ENCODE measurements at places on chromosomes 13 and 19. TPM values are rescaled to one million over a fixed set of nuclear protein-coding genes. Genes with fewer than 3 reads are reported as not detected.

- H3K27me3 ChIP-seq: no peaks in the 10 kb centered on the region
- peak; percentile 35 for DNase-seq
- H3K27ac ChIP-seq: no peak overlapping the region
- peaks cover 27% of the 10 kb centered on the region for H3K36me3 ChIP-seq
Measured at GRCh38 chr19:17103177-17103576, 27.6 kb downstream of the MYO9B start.

The PLPP2 gene
- 0.41 TPM for total RNA-seq

DNA sequence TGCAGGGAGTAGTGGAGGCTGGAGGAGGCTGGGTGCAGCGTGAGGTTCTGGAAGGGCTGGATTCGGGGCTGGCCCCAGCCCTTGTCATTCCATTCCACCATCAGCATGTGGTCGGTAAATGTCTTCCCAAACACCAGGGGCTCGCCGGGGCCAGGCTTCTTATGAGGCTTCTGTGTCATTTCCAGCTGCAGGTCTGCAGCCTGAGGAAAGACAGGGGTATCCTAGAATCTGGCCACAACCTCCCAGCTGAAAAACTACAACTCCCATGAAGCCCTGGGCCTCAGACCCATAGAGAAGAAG, 4.4 kb downstream of the BCAT2 start:
- H3K27me3 ChIP-seq: no peaks in the 10 kb centered on the region
- no peak overlapping the region for H3K4me3 ChIP-seq
- no peak overlapping the region for H3K27ac ChIP-seq

DNA sequence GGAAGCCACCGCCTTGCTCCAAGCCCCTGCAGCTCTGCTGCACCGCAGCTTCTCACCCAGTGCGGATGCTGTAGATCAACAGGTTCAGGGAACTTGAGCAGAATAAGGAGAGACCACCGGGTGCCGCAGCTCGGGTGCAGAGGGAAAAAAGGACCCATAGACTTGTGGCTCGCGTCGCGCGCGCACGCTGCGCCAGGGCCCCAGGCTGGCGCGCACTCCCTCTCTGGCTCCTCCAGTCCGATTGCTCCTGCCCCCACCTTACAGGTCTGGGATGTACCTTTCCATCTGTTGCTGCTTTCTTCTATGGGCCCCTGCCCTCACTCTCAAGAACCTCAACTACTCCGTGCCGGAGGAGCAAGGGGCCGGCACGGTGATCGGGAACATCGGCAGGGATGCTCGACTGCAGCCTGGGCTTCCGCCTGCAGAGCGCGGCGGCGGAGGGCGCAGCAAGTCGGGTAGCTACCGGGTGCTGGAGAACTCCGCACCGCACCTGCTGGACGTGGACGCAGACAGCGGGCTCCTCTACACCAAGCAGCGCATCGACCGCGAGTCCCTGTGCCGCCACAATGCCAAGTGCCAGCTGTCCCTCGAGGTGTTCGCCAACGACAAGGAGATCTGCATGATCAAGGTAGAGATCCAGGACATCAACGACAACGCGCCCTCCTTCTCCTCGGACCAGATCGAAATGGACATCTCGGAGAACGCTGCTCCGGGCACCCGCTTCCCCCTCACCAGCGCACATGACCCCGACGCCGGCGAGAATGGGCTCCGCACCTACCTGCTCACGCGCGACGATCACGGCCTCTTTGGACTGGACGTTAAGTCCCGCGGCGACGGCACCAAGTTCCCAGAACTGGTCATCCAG, 964 bp downstream of the PCDH17 start:
- peaks cover 71% of the 10 kb centered on the region for H3K27me3 ChIP-seq
- peaks cover 48% of the 10 kb centered on the region for H3K4me1 ChIP-seq
- peaks cover 10% of the 10 kb centered on the region for H3K36me3 ChIP-seq
- peak overlapping the region; percentile 57 for H3K4me3 ChIP-seq
- no peak for DNase-seq

GRCh38 chr19:41334793-41335192, 18.9 kb downstream of the TGFB1 start:
- peaks cover 34% of the 10 kb centered on the region for H3K4me1 ChIP-seq
- peak overlapping the region; percentile 56 for H3K27ac ChIP-seq
- no peak for DNase-seq
- no peak overlapping the region for H3K4me3 ChIP-seq

The ZNF285 gene
- total RNA-seq: 0.67 TPM

GRCh38 chr13:50365408-50366391, 350.5 kb downstream of the KCNRG start:
- no peak overlapping the region for H3K4me3 ChIP-seq
- no peaks in the 10 kb centered on the region for H3K36me3 ChIP-seq
- peak; percentile 62 for DNase-seq
- peaks cover 38% of the 10 kb centered on the region for H3K4me1 ChIP-seq

GRCh38 chr13:46481166-46481565, 71.8 kb upstream of the LRCH1 start:
- DNase-seq: no peak
- H3K27me3 ChIP-seq: no peaks in the 10 kb centered on the region
- peaks cover 1% of the 10 kb centered on the region for H3K36me3 ChIP-seq
- no peak overlapping the region for H3K27ac ChIP-seq

The B3GLCT gene
- 1.5 TPM for total RNA-seq

The MYPOP gene
- 4.5 TPM for total RNA-seq

The PSG2 gene
- not detected for total RNA-seq

- peak overlapping the region; percentile 84 for H3K4me3 ChIP-seq
- H3K36me3 ChIP-seq: peaks cover 29% of the 10 kb centered on the region
- H3K4me1 ChIP-seq: peaks cover 40% of the 10 kb centered on the region
- H3K27me3 ChIP-seq: no peaks in the 10 kb centered on the region
Measured at GRCh38 chr19:55383279-55384130, 587 bp downstream of the TMEM238 start.

DNA sequence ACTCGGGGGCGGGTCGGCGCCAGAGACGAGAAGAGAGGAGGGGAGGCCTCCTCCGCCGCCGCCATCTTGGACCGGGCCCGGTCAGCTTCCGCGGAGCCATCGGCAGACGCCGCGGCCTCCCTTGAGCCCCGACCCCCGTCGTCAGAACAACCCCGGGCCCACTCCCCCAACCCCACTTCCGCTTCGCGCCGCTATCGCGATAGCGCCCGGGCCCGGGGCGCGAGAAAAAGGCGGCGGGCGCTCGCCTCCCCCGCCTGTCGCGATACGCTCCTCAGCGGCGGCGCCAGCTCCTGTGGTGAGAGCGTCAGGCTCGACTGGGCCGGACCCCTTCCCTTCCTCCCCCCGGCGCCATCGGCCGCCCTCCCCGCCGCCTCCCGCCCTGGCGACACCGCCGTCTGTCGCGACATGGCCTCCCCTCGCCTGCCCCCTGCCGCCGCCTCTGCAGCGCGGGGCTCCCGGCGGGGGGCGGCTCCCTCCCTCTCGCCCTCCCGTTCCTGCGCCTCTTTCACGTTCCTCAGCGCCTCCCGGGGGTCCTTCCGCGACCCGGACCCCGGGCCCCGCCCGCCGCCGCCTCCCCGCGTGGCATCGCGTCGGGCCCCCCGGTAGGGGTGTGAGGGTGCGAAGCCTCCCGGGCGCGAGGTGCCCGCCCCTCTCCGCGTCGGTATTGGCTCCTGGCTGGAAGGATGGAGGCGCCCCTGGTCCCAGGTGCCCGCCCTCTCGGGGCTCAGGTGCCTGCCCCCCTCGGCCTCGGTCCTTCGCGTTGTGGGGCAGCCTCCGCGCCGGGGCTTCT, at the start of gene CNOT3:
CNOT3 (plus strand) TSS at position 64 of the 790 bp plus-strand sequence. CDS start 5,217 bp downstream, outside the sequence.
- peak; percentile 41 for DNase-seq
- H3K36me3 ChIP-seq: peaks cover 7% of the 10 kb centered on the region
- H3K4me1 ChIP-seq: peaks cover 39% of the 10 kb centered on the region
- no peaks in the 10 kb centered on the region for H3K27me3 ChIP-seq

GRCh38 chr19:58355908-58356765, 2.8 kb upstream of the A1BG start:
- DNase-seq: peak; percentile 32
- peaks cover 15% of the 10 kb centered on the region for H3K4me1 ChIP-seq
- no peak overlapping the region for H3K27ac ChIP-seq
- H3K36me3 ChIP-seq: peaks cover 4% of the 10 kb centered on the region
- peaks cover 2% of the 10 kb centered on the region for H3K27me3 ChIP-seq

The CEACAM6 gene
- total RNA-seq: not detected

DNA sequence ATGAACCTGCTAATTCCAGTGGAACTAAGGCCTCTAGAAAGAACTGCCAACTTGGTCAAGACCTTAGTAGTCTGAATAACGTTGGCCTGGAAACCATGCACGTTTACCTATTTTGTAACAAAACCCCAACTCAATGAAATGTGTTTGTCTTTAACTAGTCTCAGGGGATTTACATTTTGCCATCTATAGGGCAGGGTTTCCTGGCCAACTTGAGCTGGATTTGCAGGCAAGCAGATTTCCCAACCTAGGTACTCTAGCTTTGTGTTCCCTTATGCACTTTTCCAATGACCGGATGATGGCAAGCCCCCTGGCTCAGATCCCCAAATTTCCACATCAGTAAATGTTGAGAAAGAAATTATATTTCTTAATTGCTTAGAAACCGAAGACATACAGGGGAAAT, 114.5 kb downstream of the IRS2 start:
- no peak overlapping the region for H3K27ac ChIP-seq
- no peak overlapping the region for H3K4me3 ChIP-seq
- no peaks in the 10 kb centered on the region for H3K4me1 ChIP-seq
- DNase-seq: no peak

GRCh38 chr19:47357788-47358680, 8.9 kb downstream of the DHX34 start:
- H3K27ac ChIP-seq: no peak overlapping the region
- peaks cover 47% of the 10 kb centered on the region for H3K36me3 ChIP-seq
- H3K27me3 ChIP-seq: no peaks in the 10 kb centered on the region
- no peak overlapping the region for H3K4me3 ChIP-seq

DNA sequence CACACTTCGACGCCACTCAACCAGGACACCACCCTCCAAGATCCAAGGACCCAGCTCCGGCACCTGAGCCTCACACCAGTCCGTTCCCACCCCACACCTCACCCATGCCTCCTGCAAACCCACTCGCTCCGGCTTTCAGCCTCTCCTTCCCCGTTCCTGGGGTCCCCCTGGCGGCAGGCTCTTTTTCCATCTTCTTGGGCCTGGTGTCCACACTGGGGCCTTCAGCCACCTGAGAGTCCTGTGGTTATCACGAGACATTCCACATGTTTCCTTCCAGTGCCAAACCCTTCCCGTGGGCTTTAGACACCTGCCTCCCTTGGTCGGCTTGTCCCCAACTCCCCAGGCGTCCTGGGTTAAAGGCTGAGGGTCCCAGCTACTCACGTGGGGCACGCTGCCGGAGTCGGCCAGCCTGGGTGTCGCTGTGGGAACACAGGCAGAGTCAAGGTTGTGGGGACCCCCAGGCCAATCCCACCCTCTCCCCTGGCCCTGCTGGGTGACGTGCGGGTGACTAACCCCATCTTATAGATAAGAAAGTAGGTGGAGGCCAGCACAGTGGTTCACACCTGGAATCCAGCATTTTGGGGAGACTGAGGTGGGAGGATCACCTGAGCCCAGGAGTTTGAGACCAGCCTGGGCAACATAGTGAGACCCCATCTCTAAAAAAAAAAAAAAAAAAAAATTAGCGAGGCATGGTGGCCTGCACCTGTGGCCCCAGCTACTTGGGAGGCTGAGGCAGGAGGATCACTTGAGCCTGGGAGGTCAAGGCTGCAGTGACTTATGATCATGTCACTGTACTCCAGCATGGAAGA, 1.9 kb downstream of the JSRP1 start:
- peak overlapping the region; percentile 28 for H3K4me3 ChIP-seq
- H3K36me3 ChIP-seq: no peaks in the 10 kb centered on the region
- no peak overlapping the region for H3K27ac ChIP-seq

The FRY gene
- total RNA-seq: 7.8 TPM

The MUC16 gene
- not detected for total RNA-seq

DNA sequence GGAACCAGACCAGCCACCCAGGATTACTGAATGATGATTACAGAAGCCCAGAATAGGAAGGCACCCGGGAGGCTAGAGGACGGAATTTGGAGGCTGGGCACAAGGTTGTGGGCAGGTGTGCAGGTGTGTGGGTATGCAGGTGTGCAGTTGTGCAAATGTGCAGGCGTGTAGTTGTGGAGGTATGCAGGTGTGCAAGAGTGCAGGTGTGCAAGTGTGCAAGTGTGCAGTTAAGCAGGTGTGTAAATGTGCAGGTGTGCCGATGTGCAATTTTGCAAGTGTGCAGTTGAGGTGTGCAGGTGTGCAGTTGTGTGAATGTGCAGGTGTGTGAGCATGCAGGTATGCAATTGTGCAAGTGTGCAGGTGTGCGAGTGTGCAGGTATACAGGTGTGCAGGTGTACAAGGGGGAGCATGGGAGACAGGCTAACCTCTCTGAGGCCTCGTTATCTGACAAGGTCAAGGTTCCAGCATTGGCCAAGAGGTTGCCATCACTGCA, 131.8 kb downstream of the KCTD15 start:
- no peaks in the 10 kb centered on the region for H3K4me1 ChIP-seq
- H3K27ac ChIP-seq: no peak overlapping the region
- H3K36me3 ChIP-seq: no peaks in the 10 kb centered on the region
- H3K4me3 ChIP-seq: no peak overlapping the region

DNA sequence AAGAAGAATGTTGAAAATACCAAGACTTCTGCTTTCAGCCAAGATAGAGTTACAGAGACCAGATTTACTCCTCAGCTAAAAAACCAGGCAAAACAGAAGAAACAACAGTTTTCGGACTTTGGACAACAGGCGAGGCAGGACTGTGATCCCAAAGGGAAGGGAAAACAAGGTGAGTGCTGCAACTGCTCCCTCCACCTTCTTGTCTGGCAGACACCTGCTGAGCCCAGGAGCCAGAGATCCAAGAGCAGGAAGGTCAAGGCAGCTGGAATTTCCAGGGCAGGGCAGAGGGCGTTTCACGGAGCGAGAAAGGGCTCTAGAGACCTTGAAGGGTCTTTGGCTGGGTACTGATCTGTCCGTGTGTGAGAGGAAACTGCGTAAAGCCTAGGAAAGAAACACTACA, 32.9 kb upstream of the SLC7A9 start:
- DNase-seq: no peak
- no peak overlapping the region for H3K4me3 ChIP-seq
- H3K36me3 ChIP-seq: peaks cover 28% of the 10 kb centered on the region
- no peaks in the 10 kb centered on the region for H3K27me3 ChIP-seq
- H3K4me1 ChIP-seq: no peaks in the 10 kb centered on the region
- no peak overlapping the region for H3K27ac ChIP-seq

Measured in activated naive CD4-positive, alpha-beta T cell treated with anti-CD3 and anti-CD28 coated beads for 36 hours (primary cell).